ENCODE measurements at places on chromosomes 4 and X.

GRCh38 chr4:680928-681645 lies 6.7 kb downstream of the MYL5 start:
- DNase-seq: no peak

DNA sequence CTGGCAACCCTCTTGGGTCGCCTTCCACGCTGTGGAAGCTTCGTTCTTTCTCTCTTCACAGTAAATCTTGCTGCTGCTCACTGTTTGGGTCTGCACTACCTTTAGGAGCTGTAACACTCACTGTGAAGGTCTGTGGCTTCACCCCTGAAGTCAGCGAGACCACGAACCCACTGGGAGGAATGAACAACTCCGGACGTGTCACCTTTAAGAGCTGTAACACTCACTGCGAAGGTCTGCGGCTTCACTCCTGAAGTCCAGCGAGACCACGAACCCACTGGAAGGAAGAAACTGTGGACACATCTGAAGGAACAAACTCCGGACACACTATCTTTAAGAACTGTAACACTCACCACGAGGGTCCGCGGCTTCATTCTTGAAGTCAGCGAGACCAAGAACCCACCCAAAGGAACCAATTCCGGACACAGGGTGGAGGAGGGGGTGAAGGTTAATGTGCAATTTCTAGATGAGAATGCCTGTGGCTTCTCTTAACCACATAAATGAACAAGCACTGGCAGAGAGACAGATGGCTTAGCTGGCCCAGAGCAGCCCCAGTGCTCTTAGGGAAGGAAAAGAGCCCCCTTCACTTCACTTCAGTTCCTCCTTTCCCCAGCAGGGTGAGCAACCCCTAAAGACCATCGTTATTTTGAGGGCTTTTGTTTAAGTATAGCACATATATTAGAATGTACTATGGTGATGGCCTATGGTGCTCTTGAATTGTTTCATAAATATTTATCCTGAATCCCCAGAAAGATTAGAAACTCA lies 73.0 kb downstream of the LUZP4 start:
- no peak for DNase-seq

DNA sequence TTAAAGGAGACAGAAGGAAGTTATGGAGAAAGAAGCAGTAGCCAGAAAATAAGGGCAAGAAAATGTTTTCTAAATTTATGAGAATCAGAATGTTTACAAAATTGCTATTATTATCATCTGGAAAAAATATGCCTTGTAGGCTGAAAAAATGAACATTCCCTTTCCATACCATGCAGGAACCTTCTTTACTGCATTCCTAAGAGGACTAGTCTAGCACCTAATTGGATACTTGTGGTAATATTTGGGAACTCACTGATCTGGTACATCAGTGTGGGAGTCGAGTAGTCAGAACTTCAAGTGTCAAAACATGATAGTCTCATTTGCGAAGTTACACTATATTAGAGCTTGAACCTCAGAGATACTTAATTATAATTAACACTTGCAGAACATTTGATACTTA lies 51.9 kb downstream of the TET2 start:
- DNase-seq: no peak

- DNase-seq: no peak
These were observed 10.3 kb downstream of the EGFL6 start for GRCh38 chrX:13579661-13580060.

- DNase-seq: no peak
These were observed 243.4 kb upstream of the STS start for GRCh38 chrX:6904156-6904555.

- no peak for DNase-seq
These were observed 1.5 kb upstream of the CPLX1 start for GRCh38 chr4:827209-828081.

DNA sequence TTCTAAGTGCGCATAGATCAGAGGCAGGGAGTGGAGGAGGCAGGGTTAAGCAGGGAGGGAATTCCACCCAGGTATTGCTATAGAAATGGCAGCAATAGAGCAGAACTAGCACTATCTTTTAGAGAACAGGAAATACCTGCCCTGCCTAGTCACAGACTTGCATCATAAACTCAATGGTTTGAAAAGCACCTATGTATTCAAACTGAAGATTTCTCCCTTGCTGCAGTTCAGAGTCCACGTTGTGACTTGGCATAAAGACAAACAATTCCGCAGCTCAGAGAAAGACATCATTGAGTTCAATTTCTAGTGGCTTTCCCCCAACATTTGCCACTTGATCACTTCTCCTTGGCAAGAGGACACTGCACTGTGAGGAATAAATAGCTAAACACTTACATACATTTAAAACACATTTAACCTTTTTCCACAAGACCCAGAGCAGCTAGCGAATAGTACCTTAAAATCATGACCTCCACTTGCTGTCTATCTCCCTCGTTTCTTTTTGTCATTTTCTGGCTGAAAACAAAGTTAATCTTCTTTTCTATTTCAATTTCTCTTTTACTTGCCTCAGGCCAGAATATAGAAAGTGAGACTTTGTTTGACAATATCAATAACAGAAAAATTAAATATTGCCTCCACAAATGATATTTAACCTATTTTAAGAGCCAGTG lies 42.4 kb downstream of the SLC7A11 start:
- DNase-seq: no peak

DNA sequence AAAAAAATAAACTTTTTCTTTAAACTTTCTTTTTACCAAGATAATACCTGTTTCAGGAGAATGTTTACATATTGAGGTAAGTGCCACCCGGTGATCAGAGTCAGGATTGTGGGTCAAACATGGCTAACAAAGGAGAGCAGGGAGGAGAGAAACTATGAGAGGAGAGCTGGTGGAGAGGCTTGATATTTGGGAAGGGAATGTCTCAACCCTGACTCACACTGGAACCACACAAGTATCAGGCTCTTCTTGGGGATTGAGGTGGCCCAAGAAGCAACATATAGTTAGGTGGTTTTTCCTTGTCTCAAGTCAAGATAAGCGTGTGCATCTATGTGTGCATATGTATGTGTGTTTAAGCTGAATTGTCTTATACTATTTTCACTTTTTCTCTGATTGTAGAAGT lies 6.7 kb downstream of the TCEAL1 start:
- no peak for DNase-seq

DNA sequence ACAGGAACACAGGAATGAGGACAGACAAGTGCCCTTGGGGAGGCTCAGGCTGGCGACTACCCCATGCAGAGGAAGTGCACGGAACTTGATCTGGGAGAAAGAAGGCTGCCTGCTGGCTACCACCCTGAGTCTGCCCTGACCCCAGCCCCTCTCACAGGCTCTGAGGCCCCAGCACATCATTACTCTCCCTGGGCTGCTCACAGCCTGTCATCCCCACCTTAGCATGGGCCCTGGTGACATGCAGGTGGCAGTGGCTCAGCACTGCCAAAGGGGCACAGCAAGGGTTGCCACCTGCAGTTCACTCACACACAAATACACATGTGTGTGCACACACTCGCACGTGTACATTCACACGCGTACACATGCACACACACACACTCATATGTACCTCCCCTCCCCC lies 26.1 kb upstream of the MAMLD1 start:
- DNase-seq: no peak
